ENCODE measurements at places on chromosomes 2 and 18. TPM values are rescaled to one million over a fixed set of nuclear protein-coding genes. Genes with fewer than 3 reads are reported as not detected.

Gene HDAC4
- total RNA-seq = 88.8 TPM

Gene GLI2
- 7.1 TPM for total RNA-seq

Gene SDC1
- 1.6 TPM for total RNA-seq

- DNase-seq = no peak
Observed at GRCh38 chr2:38515155-38516074, 87.3 kb downstream of the HNRNPLL start.

- DNase-seq = no peak
Observed at GRCh38 chr2:27291865-27292264, 9.6 kb downstream of the TRIM54 start.

GRCh38 chr2:120787111-120787821, 51.6 kb downstream of the GLI2 start:
- no peak for DNase-seq

- DNase-seq = no peak
Observed at GRCh38 chr2:72716601-72717000, 109.2 kb downstream of the EXOC6B start.

Data from esophagus muscularis mucosa (tissue), 4 donors.